ENCODE measurements at places on chromosomes 2 and 18. TPM values are rescaled to one million over a fixed set of nuclear protein-coding genes. Genes with fewer than 3 reads are reported as not detected.
A peak's percentile ranks its signal among the peaks of the same experiment; 100 is the strongest.

DNA sequence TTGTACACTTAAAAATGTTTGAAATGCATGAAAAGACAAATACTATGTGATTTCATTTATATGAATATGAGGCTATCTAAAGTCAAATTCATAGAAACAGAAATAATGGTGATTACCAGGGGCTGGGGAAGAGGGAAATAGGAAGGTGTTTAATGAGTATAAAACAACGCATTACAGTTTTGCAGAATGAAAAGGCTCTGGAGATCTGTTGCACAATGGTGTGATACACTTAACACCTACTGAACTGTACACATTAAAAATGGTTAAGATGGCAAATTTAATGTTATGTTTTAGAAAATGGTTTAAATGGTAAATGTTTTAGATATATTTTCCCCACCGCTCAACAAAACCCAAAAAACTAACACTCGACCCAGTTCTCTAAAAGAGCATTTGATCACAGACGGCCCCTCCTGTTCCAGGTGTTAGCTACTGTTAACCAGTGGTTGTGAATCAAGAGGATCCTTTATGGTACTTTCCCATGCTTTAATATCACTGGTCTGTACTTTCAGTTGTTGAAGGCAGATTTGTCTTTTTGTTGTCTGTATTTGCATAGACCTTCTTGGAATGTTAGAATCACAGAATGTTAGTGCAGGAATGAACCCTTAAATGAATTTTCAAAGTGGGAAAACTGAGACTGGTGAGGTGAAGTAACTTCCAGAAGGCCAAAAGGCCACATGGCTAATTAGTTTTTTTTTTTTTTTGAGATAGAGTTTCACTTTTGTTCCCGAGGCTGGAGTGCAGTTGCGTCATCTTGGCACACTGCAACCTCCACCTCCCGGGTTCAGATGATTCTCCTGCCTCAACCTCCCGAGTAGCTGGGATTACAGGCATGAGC lies 10.2 kb downstream of the RAB10 start:
- no peak for DNase-seq

- DNase-seq, result peak; percentile 8
These were observed 53.2 kb downstream of the FAM168B start for GRCh38 chr2:131039908-131040660.

- DNase-seq, result no peak
These were observed 42.2 kb downstream of the SLC40A1 start for GRCh38 chr2:189538402-189538801.

DNA sequence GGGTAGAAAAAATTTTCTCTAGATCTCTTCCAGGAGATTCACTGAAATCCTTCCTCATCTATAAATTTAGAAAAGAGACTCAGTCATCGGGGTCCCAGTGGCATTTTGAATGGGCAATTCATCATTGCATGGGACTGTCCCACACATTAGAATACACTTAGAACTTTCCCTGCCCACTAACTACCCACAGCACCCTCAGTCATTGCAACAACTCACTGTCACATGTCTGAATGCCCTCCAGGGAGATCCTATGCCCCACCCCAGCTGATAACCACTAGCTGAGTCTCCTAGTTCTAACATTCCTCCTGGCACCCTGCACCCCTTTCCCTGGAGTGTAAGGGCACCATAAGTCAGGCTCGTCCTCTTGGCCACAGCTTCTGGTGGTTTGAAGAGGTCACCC lies 89.6 kb downstream of the INSIG2 start:
- DNase-seq, result no peak

GRCh38 chr18:40357536-40357935 lies 1597.5 kb upstream of the PIK3C3 start:
- DNase-seq, result no peak

DNA sequence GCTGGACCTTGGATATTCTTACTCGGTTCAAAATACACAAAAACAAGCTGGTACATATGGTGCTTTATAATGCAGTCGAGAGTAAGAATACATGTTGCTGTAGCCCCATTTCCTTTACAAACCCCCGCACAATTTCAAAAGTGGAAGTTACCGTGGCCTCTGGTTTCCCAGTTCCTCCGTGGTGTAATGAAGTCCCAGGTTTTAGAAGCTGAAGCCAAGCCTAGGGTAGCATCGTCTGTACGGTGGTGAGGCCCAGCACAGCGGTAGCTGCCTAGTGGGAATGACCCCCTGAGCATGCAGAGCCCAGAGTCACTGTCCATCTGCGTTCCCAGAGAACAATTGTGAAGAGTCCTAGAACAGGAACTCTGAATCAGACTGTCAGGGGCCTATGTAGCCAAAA lies 171.8 kb downstream of the ASXL3 start:
- no peak for DNase-seq

SCN9A gene
- 1.8 TPM for total RNA-seq

NPHP1 gene
- total RNA-seq, result 2.6 TPM

GREB1 gene
- 4.3 TPM for total RNA-seq
